ENCODE measurements at places on chromosomes 13 and 19. TPM values are rescaled to one million over a fixed set of nuclear protein-coding genes. Genes with fewer than 3 reads are reported as not detected.
A peak's percentile ranks its signal among the peaks of the same experiment; 100 is the strongest.

The HTR2A gene
- total RNA-seq: not detected

The ZNF579 gene
- total RNA-seq: 2.4 TPM

- DNase-seq: no peak
Observed at GRCh38 chr13:49395451-49395865, 48.4 kb downstream of the CAB39L start.

DNA sequence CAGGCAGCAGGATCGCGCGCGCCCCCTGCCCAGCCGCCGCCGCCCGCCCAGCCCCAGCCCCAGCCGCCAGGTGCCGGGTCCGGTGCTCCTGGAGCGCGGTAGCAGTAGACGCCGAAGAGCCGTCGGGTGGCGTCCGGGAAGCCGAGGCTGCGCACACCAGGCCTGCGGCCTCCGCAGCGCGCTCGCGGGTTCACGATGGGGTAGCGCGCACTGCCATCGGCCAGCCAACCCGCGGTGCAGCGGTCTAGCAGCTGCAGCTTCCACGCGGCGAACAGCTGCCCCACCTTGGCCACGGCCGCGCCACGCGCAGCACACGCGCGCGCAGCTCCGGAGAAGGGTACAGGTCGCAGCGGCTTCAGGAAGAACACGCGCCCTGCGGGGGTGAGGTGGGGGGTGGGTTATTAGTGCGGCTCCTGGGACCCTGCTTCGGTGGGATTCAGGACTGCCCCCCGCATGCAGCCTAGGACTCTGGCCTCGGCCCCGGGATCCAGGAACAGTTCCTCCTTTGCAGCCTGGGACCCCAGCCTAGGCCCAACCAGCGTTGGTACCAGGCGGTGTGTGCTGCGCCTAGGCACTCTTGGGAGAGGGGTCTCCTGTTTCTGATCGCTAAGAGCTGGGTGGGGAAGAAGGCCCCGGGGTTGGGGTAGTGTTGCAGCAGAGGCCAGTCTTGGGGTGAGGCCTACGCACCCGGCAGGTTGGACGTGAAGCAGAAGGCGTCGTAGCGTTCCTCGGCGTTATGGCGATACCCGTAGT lies 15.1 kb downstream of the TM6SF2 start:
- no peak for DNase-seq

The AMER2 gene
- not detected for total RNA-seq

- DNase-seq: no peak
Observed at GRCh38 chr13:50991579-50992521, 82.3 kb downstream of the RNASEH2B start.

The C19orf33 gene
- total RNA-seq: 0.40 TPM

- DNase-seq: no peak
Observed at GRCh38 chr13:112150352-112150751, 83.4 kb downstream of the SOX1 start.

- no peak for DNase-seq
Observed at GRCh38 chr19:4112367-4112766, 11.6 kb downstream of the MAP2K2 start.

The FOSB gene
- total RNA-seq: 23.4 TPM

DNA sequence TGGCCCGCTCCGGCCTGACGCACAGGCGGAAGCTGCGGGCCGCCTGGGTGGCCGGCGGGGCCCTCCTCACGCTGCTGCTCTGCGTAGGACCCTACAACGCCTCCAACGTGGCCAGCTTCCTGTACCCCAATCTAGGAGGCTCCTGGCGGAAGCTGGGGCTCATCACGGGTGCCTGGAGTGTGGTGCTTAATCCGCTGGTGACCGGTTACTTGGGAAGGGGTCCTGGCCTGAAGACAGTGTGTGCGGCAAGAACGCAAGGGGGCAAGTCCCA lies 4.4 kb downstream of the FFAR1 start:
- DNase-seq: no peak

The OLFM4 gene
- not detected for total RNA-seq

DNA sequence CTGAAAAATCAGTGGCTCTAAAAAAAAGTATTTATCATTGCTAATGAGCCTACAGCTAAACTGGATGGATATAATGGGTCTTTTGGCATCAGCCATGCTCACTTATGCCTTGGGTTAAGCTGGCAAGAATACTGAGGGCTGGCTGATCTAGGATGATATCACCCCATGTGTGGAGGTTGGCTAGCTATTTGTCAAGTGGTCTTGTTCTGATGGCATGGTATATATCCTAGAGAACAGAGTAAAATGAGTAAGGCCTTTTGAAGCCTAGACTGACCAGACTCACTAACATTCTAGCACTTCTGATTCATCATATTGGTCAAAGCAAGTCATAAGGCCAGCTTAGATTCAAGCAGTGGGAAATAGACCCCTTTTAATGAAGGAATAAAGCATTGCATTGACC lies 383.0 kb downstream of the SLITRK1 start:
- no peak for DNase-seq

DNA sequence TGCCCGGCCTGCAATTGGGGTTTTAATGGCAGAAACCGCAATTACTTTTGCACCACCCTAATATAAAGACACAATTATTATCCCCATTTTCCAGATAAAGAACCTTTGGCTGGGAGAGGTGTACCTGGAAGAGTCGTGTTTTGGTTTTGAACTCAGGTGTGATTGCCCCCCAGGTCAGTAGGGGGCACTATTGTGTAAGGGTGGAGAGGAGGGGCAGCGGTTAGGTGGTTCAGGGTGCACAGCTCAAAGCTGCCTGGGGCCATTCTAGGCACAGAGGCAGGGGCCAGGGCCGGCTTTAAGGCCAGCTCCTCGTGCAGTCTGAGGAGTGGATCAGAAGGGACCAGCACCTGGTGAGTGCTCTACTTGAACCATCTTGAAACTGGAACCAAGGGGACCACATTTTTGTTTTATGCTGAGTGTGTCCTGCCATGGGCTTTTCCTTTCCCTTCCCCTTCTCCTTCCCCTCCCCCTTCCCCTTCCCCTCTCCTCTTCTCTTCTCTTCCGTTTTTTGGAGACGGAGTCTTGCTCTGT lies 5.8 kb upstream of the FCGRT start:
- peak; percentile 77 for DNase-seq

DNA sequence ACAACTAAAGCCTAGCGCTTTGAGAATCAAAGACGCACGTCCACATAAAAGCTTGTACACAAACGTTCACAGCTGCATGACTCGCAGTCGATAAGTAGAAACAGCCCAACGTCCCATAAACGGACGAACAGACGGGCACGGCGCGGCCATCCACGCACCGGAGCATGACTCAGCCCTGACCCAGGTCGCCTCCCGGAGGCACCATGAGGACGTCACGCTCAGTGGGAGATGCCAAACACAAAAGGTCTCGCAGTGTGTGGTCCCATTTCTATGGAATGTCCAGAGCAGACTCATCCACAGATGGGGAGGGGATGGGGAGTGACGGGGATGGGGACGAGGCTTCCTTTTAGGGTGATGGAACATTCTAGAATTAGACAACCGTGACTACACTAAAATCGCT lies 9.4 kb downstream of the POLRMT start:
- peak; percentile 59 for DNase-seq

GRCh38 chr19:8307965-8308866 lies at the start of gene CD320:
Gene CD320 (minus strand): TSS chr19:8308358. CDS start chr19:8308290, 68 bp downstream.
- DNase-seq: peak; percentile 91

- DNase-seq: no peak
Observed at GRCh38 chr13:38849315-38849714, 141.3 kb downstream of the STOML3 start.

The ZNF506 gene
- 12.3 TPM for total RNA-seq

The SULT2A1 gene
- not detected for total RNA-seq

The ZNF790 gene
- total RNA-seq: 5.7 TPM

DNA sequence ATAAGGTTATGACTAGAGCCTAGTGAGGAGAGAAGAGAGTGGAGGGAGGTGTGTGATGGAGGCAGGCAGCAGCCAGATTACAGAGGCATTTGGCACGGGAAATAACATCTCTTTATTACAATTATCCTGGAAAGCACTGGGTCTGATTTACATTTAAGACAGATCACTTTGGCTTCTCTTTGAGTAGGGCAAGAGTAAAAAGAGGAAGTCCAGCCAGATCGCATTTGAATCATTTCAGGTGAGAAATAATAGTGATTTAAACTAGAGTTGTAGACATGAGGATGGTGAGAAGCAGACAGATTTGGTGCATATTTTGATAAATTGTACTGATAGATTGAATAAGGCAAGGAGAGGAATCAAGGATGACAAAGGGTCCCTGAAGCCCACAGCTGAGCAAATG lies 9.6 kb upstream of the SACS start:
- DNase-seq: no peak

DNA sequence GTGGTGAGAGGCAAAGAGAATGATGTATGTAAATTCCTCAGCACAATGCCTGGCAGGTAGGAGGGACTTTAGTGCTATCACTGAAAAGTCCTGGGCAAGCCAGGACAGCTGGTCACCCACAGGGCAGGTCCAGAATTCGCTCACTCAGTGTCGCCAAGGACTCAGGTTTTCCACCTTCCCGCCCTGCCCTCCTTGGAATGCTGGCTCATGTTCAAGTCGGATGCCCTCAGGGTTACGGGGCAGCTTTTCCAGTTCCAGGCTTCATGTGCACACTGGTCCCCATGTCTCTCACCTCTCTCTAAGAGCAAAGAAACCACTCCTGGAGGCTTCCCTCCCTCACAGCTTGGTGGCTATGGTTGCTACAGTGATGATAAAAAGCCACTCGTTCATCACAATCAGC lies 24.8 kb upstream of the NAXD start:
- no peak for DNase-seq

- DNase-seq: peak; percentile 48
Observed at GRCh38 chr19:14383661-14384555, 2.7 kb downstream of the ADGRE5 start.

DNA sequence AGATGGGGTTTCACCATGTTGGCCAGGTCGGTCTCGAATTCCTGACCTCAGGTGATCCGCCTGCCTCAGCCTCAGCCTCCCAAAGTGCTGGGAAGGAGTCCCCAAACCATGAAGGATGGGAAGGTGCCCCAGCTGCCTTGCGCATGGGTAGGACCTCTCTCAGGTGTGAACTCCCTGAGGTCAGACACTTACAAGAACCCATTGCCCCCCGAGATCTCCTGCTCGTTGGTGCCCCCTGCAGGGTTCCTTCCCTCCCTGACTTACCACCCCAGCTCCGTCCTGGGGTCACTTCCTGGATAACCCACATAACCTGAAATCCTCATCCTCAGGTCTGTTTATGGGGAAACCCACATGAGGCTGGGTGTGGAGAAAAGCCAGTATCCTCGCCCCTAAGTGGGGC lies 41.7 kb downstream of the UNC13A start:
- DNase-seq: no peak

GRCh38 chr19:1746401-1747284 lies 6.7 kb upstream of the ONECUT3 start:
- DNase-seq: no peak

- DNase-seq: no peak
Observed at GRCh38 chr19:51227326-51227725, 2.4 kb downstream of the CD33 start.

The C5AR1 gene
- total RNA-seq: not detected

- no peak for DNase-seq
Observed at GRCh38 chr19:39317476-39317875, 3.2 kb downstream of the LRFN1 start.
